ENCODE measurements at places on chromosomes 6 and 20. TPM values are rescaled to one million over a fixed set of nuclear protein-coding genes. Genes with fewer than 3 reads are reported as not detected.

DNA sequence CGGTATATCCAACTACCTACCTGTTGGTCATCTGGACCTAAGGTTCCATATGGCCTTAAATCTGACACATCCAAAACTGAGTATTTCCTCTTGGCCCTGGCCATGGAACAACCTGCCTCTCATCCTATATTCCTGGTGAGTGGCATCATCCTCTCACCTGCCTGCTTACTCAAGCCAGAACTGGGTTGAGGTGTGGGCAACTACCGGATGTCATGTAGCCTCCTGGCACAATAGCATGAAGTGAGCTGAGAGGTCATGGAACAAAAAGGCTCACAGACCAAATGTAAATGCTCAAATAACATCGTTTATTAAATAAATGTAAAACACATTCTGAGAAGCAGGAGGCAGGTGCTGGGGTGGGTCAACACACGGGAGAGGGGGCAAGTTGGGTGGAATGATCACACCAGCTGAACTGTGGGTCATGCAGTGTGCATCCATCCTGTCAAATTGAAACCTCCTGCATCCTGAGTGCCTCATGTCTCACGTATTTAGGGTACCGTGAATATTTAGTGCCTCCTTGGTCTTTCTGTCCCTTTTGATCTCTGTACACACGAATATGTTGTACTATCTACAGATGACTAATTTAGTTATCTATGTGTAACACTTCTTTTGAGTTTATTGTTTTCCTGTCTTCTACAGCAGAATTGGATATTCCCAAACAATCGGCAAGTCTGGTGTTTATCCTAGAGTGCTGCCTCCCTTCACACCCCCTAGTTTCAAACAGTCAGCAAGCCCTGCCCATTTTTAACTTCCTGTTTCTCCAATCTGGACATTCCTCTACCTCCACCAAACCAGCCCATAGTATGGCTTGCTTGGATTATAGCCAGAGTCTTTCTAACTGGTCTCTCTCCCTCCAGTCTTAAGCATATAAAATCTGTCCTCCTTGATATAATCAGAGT lies 7.9 kb upstream of the POU5F1 start:
- DNase-seq: peak; percentile 25

HRH3 gene
- not detected for total RNA-seq

GRM1 gene
- total RNA-seq: under 0.01 TPM

DNA sequence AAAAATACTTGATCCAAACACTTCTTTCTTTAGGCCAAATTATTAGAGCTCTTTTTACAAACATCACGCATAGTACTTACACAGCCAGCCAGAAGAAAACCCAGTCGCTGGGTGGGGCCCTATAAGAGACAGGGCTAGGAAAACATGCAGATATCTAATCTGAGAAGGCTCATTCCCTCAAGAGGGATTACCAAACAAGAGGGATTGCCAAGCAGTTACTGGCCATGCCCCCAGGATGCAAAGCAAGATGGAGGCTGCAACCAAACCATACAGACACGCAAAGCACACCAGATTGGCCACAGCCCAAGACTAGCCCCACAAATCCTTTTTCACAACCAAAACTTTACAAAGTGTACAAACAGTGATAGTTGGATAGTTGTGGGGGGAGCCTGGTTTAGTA lies 1235.4 kb upstream of the GJE1 start:
- peak; percentile 40 for DNase-seq

GRCh38 chr20:48826883-48827771 lies 672 bp downstream of the PREX1 start:
- no peak for DNase-seq

SOX4 gene
- total RNA-seq: 12.4 TPM

DNA sequence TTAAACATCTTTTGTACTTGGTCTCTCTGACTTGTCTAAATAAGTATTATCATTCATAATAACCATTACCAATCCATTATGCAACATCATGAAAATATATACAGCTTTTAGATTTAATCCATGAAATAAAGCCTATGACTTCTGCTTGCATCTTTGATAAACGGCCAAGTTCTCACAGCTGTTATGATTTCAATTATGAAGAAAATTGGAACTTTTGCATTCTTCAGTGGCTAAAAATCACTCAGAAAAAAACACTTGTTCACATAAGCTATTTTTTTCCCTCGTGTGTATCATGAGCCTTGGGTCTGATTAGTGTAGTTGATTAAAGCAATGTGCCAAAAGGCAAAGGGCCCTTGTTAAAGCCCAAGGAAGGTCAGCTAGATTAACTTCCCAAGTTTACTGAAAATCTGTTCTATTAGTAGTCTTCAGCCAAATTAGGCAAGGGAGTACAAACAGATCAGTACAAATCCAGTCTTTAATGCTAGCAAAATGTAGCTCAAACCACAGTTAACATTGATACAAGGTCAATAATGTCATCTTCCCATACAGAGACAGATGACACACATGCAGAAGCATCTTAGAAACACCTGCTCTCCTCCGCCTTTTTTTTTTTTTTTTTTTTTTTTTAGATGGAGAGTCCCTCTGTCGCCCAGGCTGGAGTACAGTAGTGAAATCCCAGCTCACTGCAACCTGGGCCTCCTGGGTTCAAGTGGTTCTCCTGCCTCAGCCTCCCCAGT lies 69.9 kb downstream of the SGK1 start:
- DNase-seq: no peak
